Suppressor macrophage treated with lipopolysaccharide for 4 hours (primary cell): ENCODE measurements at places on chromosomes 1 and 21.

DNA sequence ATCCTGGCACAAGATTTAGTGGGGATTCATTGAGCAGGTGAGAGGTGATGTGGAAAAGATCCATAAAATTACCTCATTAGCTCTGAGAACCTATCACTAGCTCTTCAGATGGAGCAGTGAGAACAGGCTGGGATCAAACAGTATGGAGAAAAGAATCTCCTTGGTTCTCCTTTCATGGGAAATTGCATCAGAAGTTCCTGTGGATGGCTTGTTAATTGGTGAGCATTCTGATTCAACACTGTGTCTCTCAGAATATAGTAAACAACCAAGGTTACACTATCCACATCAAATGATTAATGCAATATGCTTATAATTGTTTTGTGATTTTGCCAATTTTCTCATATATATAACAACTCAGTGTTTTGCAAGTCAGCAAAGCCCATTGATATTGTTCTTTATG lies 8.3 kb upstream of the CD55 start:
- peak; percentile 32 for DNase-seq

DNA sequence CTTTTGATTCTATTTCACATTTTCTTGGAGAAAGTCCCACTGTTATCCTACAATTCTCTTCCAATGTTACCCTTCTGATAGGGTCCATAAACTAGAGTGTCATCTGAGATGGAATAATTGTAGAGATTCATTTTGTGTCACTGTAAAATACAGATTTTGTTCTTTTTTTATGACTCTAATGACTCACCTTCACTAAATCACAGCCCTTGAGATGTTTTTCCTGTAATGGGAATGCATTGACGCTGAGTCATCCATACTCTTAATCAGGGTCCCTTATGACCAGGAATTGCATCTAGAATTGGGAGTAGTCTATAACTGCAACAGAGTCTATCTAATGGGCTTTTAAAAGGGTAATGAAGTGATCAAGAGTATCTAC lies 315.5 kb downstream of the TGFB2 start:
- DNase-seq, result no peak

DNA sequence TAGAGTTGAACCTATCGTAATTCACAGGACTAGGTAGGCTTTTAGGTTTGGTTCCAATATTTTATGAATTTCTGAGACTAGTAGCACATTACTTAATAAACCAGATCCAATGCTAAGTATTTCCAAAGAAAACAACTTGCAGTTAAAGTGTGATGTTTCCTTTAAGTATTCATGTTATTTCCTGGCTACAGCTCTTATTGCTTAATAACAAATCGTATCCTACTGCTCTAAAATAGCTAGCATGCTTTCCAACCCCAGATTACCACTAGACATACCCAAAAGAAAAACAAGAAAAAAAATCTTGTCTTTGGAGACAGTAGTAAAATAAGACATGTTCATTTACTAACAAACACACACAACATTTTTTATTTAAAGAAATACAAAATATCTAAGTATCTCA lies 898 bp downstream of the KRTAP27-1 start:
- no peak for DNase-seq

- DNase-seq, result no peak
Observed at GRCh38 chr1:47875831-47876586, 121.2 kb downstream of the TRABD2B start.

DNA sequence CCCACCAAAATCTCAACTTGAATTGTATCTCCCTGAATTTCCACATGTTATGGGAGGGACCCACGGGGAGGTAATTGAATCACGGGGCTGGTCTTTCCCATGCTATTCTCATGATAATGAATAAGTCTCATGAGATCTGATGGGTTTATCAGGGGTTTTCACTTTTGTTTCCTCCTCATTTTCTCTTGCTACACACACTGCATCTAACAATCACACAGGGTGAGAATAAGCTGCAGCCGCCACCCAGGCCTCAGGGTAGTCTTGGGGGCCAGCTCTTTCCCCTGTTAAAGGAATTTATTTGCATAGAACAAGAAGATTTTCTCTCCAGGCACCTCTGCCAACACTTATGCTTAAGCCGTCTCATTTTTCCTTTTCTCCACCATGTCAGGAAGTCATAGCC lies 26.0 kb upstream of the GBP6 start:
- peak; percentile 47 for DNase-seq

DNA sequence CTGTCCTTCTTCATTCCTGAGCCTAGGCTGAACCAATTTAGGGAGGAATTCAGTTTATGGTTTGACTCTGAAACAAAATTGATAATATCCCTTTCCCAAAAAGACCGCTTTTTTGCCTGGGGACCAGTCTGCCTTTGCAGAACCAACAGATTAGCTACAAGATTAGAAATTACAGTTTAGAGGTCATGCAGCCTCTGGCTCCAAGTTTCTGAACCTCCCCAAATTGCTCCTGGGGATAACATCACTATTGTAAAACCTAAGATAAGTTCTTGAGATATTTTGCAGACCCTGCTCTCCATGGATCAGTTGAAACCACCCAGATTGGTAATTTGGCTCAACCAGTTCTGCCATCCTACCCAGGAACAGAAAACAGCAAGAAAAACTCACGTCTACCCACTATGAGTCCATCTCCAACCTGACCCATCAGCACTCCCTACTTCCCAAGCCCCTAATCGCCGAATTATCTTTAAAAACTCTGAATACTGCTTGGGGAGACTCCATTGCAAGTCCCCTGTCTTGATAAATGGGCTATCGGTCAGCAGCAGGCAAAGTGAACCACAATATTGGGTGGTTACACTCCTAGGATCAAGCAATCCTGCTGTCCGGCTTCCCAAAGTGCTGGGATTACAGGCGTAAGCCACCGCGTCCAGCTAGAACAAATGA lies 605 bp upstream of the RABGGTB start:
- DNase-seq, result no peak

DNA sequence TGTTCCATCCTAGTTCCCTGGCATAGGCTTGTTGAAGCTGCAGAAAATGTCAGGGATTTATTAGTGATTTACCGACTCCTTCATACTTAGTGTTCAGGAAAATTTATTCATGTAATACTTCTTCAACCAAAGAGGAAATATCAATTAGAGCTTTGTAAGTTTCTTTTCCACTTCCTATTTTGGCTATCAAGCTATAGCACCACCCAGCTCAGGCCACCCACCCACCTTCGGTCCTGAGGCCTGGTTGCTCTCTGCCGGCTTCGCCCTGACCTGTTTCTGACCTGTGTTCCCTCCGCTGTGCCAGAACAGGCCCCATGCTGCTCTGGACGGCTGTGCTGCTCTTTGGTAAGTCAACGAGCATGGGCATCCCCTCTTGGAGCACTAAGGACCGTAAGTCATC lies at the start of gene FCRL6:
Gene FCRL6, plus strand, starts transcription at position 250 of the 400 bp plus-strand sequence. Its CDS starts 65 bp downstream, at position 315.
- no peak for DNase-seq

- no peak for DNase-seq
Observed at GRCh38 chr1:229599218-229599954, 26.5 kb downstream of the TAF5L start.

DNA sequence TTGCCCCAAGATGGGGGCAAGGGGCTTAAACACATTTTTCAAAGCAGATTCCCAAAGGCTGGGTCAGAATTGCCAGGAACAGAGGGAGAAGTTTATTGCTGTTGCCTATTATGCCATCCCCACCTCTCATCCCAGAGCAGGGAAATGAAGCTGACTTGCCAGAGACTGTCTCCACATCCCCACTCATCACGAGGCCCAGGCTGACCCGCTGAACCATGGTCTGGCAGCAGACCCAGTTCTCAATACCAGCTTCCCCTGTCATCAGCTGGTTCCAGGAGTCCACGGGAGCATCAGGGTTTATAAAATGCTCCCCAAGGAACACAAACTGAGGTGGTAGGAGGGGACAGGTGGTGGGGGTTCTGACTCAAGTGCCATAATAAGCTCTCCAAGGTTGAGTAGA lies 605.9 kb downstream of the NPHP4 start:
- no peak for DNase-seq

DNA sequence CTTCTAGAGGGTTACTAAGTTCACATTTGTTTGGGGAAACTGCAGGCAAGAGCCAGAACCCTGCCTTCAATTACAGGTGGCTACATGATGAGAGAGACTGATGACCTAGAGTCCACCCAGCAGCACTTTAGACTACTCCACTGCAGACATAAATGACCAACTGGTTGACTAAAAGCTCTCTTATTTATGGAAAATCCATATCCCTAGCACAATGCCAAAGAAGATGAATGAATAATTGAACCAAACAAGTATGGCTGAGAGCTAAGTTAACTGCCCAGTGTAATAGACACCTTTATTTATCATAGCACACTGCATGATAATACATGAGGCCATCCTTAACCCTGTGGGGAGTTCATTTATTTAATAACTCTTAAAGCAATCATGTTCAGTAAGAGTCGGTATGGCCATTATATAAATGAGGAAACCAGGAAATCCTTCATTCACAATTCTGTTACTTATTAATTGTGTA lies 60.4 kb downstream of the IL12RB2 start:
- no peak for DNase-seq

GRCh38 chr1:99292886-99293285 lies 28.6 kb downstream of the PLPPR4 start:
- DNase-seq, result no peak

DNA sequence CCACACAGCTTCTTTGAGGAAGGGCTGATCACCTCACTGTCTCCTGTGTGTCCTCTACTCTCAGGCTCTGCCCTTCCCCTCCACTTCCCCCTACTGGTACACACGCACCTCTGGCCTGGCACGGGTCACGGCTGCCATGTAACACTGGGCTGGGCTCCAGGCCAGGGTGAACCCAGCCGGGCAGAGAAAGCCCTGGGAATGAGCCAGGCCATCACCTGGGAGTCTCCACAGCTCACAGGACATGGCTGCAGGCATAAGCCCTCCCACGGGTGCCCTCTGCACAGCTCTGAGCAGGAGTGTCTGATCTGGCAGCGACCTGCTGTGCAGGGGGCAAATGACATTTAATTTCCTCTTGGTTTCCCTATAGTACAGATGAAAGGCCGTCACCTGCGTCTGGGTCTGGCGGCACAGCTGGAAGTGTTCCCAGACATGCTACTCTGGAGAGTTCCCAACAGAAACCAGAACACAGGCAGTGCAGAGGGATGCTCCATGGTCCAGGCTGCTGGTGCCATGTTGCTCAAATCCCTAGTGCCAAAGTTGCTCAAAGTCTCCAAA lies 61.2 kb downstream of the ERI3 start:
- DNase-seq, result no peak

DNA sequence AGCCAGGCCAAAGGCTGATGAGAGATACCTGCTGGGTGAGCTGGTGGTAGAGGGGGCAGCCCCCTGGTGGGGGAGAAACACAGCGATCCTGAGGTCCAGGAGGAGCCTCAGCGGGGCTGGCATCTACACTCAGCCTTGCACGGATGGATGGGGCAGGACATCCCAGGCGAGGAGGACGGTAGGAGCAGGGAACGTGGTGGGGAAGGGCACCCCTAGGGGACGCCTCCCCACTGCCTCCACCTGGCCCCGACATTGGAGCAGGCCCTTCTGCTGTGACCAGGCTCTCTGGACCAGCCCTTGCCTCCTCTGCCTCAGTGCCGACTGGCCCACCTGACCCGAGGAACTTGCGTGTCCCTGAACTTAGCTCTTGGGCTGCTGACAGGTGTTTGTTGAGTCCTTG lies 6.4 kb upstream of the MMEL1 start:
- no peak for DNase-seq

DNA sequence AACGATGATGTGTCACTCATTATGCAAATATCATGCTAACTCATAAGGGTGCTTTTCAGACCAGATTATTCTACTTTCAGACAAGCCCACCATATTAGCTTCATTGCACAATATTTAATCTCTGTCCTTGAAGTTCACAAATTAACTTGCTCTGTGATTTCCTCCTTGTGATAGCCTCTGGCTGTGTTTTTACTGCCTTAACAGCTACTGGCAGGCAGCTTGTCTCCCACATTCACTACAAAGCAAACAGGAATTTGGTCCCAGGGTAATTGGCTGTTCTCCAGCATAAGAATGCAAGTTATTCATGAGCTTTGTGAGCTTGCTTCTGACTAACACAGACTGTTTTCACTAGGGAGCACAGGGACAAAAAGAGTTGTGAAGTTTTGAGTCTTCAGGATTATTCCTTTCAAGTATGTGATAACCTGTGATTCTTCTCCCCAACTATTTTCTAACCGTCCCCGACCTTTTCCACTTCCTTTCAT lies 87.9 kb upstream of the HMCN1 start:
- DNase-seq, result no peak
